ENCODE measurements at places on chromosomes 1 and 21. TPM values are rescaled to one million over a fixed set of nuclear protein-coding genes. Genes with fewer than 3 reads are reported as not detected.
A peak's percentile ranks its signal among the peaks of the same experiment; 100 is the strongest.

DNA sequence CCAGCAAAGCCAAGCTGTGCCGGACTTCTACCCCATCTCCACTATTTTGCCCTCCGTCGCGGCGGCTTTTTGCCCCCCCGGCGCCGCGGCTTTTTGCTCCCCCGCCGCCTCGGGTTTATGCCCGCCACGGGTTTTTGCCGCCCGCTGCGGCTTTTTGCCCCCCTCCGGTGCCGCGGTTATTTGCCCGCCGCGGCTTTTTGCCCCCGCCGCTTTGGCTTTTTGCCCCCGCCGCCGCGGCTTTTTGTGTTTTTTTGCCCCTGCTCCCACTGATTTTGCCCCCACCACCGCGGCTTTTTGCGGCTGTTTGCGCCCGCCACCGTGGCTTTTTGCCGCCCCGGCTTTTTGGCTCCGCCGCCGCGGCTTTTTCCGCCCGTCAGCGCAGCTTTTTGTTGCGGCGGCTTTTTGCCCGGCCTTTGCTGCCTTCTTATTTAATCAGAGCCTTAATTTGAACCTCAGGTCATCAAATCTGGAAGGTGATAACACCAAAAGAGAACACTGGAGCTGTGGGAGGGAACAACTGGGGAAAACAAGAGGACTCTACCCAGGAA is 106.0 kb downstream of the TPTE start:
- DNase-seq, result no peak

- DNase-seq, result no peak
Observed at GRCh38 chr21:38913893-38914527, 108.3 kb downstream of the ETS2 start.

AADACL3 gene
- polyA plus RNA-seq, result not detected

RGS1 gene
- 75.0 TPM for polyA plus RNA-seq

MAP10 gene
- 2.8 TPM for polyA plus RNA-seq

REN gene
- polyA plus RNA-seq, result 4.2 TPM

DNA sequence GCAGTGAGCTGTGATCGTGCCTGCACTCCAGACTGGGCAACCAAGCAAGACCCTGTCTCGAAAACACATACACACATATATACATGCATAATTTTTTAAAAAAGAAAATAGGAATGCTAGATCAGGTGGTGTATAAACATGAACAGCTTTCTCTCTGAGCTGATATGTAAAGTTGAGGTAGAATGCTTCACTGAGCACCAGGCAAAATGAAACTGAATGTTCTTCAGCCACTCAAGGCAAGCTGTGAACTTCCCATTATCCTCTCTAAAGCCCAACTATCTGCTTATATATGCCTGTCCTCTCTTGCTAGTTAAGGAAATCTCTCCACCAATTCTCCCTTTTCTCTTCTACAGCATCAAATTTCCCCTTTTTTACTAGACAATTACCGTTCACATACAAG is 93.0 kb downstream of the NUF2 start:
- DNase-seq, result no peak

FAM151A gene
- 2.8 TPM for polyA plus RNA-seq

SLAMF9 gene
- polyA plus RNA-seq, result 0.33 TPM

GRCh38 chr1:233215135-233215760 is 80.3 kb downstream of the PCNX2 start:
- DNase-seq, result no peak

DNA sequence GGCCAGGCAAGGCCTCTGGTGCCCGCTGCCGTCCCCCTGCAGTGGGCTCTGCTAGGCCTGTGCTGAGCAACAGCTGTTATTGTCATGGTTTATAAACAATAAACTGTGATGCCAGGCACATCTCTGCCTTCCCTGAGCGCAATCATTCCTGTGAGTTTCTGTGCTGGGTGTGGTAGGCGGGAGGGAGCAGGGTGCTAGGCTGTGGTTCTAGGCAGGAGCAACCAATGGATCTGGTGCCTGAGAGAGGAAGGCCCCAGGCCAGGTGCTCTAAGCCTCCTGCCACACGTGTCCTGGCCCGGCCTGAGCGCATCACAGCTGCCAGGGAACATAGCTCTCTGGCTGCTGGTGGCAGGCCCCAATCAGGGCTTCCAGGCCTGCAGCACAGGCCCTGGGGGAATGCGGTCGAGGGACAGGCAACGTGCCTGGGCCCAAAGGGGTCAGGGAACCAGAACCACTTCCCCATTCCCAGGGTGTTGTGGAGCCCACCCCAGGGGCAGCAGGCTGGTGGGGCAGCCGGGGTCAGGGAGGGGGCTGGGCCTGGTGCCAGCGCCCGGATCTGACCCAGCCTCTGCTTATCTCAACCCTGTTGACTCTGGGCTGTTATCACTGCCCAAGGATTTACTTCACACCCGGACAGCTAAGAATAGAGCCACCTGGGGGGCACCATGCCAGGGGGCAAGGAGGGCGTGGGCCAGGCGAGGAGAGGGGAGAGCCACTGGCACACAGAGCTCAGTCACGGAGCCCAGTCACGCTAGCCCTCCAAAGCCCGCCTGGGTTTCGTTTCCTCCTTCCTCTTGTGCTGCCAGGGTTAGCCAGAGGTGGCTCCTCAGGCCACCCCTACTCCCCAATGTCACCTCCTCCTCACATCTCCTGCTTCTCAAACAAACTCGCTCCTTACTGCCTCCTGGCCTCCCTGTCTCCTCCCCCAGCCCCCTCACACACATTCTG is 11.5 kb downstream of the TRIM46 start:
- DNase-seq, result peak; percentile 40

ATAD3B gene
- polyA plus RNA-seq, result 21.8 TPM

DNA sequence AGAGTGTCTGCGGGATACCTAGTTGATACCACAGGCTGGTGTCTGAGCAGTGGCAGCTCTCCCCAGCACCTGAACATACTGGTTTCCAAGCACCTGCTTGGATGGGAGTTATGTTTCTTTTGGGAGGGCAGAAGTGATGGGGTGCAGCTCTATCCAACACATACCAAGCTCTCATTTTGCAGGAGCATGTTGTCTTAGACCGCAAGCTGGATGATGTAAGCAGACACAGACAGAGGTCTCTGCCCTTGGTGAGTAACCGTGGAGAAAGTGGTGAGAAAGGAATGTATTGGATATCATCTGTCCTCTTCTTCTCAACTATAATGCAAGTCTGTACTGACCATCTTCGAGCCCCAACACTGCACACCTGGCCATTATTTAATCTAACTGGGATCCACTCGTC is 37.4 kb downstream of the ZNF496 start:
- no peak for DNase-seq

DNA sequence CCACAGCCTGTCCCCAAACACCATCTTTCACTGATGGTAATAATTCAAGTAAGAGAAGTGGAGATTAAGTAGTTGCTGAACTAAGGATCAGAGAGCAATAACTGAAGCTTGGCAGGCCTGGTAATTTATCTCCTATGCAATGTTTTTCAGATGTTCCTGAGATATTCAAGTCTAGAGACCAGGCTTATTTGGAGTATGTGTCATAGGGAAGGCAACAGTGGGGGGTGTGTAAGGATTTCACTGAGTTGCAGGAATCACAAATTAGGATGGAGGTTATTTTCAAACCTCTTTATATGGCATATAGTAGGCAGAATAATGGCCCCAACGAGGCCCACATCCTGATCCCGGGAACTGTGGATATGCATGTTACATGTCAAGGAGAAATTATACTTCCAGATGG is 171.7 kb downstream of the KCNJ6 start:
- no peak for DNase-seq

CD101 gene
- polyA plus RNA-seq, result 4.6 TPM

DISP1 gene
- 9.1 TPM for polyA plus RNA-seq

DNA sequence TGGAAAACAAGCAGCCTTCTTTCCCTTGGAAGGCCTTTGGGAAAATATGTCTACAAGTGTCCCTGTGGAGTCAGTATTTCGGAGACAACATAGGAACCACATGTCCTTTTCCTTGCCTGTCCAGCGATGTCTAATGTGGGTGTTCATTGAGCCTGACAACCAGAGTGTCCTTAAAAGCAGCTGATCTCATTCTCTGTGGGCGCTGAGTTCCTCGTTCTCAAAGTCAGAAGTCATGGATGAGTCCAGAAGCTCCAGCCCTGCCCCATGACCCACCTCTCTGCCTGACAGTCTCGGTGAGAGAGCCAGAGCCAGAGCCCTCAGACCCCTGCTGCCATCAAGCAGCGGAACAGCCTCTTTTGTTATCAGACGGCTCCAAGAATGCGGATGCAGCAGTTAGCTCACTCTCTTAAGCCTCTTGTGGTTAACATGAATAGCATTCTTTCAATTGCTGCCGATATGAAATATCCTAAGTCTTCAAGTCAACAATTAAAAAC is 329.2 kb downstream of the TGFB2 start:
- no peak for DNase-seq

GJA8 gene
- not detected for polyA plus RNA-seq

- DNase-seq, result no peak
Observed at GRCh38 chr1:993379-993995, 6.4 kb downstream of the HES4 start.

GRCh38 chr21:38988509-38989378 is 183.0 kb downstream of the ETS2 start:
- DNase-seq, result no peak

IL23R gene
- 1.1 TPM for polyA plus RNA-seq

CYP4Z1 gene
- 0.03 TPM for polyA plus RNA-seq

- no peak for DNase-seq
Observed at GRCh38 chr1:22878626-22879025, 94.0 kb downstream of the LACTBL1 start.

HMCN1 gene
- 4.2 TPM for polyA plus RNA-seq

- DNase-seq, result peak; percentile 60
Observed at GRCh38 chr1:9025449-9025848, 774 bp downstream of the SLC2A7 start.

DNA sequence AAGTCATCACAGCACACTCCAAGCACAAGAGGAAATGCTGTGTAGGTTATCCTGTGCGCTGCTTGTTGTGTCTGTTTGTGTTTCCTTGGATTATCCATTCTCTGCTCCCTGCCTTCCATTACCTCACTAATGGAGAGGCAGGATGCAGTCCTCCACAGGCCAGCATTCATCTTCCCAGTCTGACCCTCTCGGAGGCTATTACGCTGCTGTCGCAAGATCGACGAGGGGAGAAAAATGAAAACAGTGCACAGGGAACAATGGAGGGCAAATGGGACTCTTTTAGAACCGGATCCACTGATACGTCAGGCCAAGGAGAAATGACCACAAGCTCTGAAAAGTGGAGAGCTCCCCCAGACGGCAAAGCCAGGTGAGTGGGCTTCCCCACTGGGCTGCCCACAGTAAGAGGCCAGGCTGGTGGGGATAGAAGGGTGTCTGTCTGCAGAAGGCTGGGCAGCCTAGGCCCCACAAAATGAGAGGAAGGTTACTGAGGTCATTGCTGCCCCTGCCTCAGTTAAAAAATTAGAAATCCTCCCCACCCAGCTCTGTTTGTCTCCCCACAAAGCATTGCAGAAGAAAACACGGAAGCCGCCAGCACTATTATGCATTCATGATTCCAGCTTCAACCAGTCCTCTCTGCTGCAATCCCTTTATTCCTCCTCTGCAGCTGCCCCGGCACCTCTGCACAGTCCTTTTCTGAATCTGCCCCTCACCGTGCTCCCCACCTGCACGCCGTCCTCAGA is 21.7 kb downstream of the LRRN2 start:
- DNase-seq, result no peak

GRCh38 chr1:9298282-9298681 is 5.6 kb downstream of the SPSB1 start:
- DNase-seq, result no peak

- peak; percentile 65 for DNase-seq
Observed at GRCh38 chr1:43978551-43979260, at the start of gene B4GALT2. Gene B4GALT2 (plus strand): TSS chr1:43979210. CDS start chr1:43981161, 1,951 bp downstream.

DNA sequence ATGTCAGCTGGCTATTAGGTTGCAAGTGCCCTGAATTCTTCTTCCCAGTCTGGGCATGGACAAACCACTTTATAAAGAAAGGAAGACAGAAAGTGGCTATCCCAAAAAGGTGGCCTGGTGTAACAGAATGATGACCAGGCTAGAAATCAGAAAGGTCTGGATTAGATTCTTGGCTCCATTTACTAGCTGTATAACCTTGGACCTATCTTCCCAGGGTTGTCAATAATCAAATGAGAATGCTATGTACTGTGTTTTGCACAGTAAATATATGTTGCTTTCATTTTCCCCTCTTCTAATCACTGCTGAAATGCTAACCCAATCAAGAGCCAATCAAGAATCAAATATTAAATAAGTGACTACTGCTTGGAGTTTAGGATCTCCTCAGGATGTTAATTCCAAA is 20.4 kb downstream of the RNF19B start:
- no peak for DNase-seq

DNA sequence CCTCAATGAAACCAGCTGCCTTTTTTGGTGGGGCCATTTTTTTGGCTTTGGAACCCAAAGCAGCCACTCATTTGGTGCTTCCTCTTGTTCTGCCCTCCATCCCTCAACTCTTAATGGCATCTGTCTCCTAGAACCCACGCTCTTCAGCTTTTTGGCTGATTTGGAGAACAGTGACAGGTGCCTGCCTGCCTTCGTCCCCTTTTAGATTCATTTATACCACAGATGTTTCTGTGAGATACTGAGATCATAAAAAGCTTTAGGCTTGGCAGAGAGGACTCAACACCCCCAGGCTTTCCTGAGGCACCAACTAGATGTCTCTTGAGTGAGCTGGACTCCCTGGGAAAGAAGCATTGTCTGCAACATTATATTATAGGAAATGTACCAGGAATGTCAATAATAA is 20.4 kb upstream of the YTHDF2 start:
- DNase-seq, result no peak

EVA1C gene
- 2.0 TPM for polyA plus RNA-seq
